ENCODE measurements at places on chromosomes 5 and 9. TPM values are rescaled to one million over a fixed set of nuclear protein-coding genes. Genes with fewer than 3 reads are reported as not detected.

- DNase-seq = no peak
Measured at GRCh38 chr5:3194684-3195083, 400.9 kb upstream of the IRX1 start.

DNA sequence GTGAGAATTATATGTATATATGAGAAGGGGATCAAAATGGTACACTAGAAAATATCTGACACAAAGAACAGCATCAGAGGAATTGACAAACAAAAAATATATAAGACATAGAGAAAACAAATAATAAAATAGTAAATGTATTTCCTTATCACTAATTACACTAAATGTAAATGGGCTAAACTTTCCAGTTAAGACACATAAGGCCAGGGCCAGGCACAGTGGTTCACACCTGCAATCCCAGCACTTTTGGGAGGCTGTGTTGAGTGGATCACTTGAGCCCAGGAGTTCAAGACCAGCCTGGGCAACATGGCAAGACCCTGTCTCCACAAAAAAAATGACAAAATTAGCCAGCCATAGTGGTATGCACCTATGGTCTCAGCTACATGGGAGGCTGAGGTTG lies 8.5 kb downstream of the FBXL17 start:
- no peak for DNase-seq

- DNase-seq = peak; percentile 80
Measured at GRCh38 chr9:72952914-72953313, at the start of gene ALDH1A1. ALDH1A1 (minus strand) TSS chr9:72953053; CDS start chr9:72953000, 53 bp downstream.

RLN2 gene
- total RNA-seq = not detected

ANKRD20A1 gene
- total RNA-seq = 0.48 TPM
